Breast epithelium (tissue), 4 donors: ENCODE measurements at places on chromosomes 6 and 20.

DNA sequence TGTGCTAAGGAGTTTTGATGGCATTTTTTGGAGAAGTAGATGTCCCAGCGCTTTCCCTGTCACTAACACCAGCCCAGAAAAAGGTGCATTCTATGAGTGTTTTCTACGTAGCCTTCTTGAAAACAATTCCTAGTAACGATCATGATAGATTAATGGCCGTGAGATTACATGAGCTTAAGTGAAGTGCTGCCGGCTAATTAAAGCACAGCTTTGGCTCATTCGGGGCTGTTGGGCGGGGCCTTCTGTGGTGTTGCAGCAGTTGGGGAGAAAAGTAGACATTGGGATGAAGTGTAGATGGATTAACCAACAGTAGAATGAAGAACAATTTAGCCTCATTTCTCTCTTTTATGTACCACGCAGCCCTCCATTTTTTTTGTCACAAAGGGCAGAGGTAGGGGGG is 20.8 kb upstream of the TRAF3IP2 start:
- DNase-seq: no peak

DNA sequence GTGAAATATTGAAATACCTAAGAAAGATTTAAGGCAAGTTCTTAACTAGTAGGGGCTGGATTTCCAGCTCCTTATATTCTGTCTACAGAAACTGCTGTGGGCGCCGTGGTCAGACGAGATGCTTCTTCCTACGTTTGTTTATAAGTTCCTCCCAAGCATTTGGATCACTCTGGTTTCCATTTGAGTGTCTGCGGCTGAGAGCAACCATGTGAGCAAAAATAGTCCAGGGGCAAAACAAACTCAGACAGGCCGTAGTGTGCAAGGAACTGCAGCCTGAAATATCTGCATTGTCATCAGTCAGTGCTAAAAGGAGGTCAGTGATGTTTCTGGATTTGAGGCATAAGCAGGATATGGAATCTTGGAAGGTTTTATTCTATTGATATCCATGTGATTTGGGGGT is 485.9 kb upstream of the JAG1 start:
- no peak for DNase-seq

- DNase-seq: no peak
These were observed 25.7 kb downstream of the ZDHHC14 start for GRCh38 chr6:157406661-157407060.

DNA sequence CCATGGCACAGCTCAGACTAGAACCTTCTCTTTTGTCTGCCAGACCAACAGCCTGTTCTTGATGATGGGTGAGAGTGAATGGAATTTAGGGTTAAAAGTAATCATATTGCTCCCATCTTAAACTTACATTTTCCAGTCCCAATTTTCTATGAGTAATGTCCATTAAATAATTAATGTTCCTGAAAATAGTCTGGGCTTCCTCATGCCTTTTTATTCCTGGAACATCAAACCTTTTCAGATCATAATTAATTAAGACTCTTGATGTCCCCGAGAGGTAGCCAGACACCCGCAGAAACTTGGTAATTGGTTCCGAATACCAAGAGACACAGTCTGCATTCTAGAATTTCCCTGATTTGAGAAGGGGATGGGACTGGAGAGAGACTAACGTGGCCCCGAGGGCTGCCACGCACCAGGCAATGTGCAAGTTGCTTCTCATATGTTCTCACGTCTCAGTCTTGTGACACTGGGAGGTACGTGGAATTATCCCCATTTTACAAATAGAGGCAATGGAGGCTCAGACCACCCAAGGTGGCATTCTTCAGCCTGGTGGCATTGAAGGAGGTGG is 78.6 kb upstream of the TOX2 start:
- DNase-seq: no peak

GRCh38 chr6:137737836-137738596 is 129.0 kb upstream of the TNFAIP3 start:
- DNase-seq: no peak

DNA sequence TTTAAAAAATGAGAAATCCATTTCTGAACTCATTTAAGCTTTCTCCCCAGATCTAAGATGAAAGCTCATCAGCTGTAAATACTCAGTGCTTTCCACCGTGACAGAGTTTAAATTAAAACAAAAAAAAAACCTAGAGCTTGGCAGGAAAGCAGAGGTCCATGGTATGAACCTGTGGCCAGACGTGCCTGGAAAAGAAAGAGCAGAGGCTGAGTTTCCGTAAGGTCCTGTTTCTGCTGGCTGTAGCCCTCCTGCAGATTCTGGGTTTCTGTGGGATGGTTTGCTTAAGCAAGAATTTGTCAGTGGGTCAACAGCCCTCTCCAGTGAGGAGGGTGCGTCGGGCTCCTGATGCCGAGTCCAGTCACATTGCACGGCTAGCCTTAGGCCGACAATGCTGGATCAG is 383.2 kb downstream of the SAMD5 start:
- no peak for DNase-seq

DNA sequence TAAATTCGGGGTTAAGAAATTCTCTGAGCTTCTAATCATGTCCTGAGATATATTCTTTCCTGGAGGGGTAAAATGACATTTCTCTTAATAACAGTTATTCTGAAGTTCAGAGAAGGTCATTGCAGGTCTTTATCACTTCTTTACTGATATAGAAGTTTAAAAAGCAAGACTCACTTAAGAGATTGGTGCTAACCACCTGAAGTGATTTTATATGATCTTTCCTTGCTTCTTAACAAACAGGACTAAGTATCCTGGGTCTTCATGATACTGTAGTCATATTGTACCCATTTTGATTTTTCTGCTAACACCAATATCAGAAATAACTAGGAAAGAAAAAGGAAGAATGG is 39.3 kb upstream of the PRDM1 start:
- no peak for DNase-seq

- no peak for DNase-seq
These were observed 45.8 kb upstream of the PNRC1 start for GRCh38 chr6:89034586-89035251.

GRCh38 chr6:16132909-16133308 is 4.0 kb downstream of the MYLIP start:
- no peak for DNase-seq

- DNase-seq: no peak
These were observed 27.8 kb upstream of the SCUBE3 start for GRCh38 chr6:35185971-35186370.

- DNase-seq: no peak
These were observed 84.9 kb downstream of the CDC5L start for GRCh38 chr6:44472250-44472945.

DNA sequence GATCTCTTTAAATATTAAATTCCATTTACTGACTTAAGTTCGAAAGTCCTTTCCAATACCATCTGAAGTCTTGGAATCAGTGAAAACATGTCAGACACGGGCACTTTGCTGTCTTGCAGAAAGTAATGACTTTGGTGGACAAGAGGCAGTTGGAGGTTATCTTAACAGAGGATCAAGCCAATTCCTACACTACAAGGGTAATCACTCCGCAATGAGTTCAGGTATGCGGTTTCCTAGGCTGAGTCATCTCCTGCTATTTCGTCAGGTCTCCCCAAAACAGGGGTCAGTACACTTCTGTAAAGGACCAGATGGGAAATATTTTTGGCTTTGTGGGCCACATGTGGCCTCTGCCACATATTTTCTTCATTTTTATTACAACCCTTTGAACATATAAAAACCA is 656.6 kb downstream of the KIF16B start:
- DNase-seq: no peak

- no peak for DNase-seq
These were observed 26.3 kb downstream of the C6orf89 start for GRCh38 chr6:36912030-36912454.

- no peak for DNase-seq
These were observed 121.4 kb downstream of the REV3L start for GRCh38 chr6:111361648-111362047.

- DNase-seq: no peak
These were observed 362.7 kb upstream of the IMPG1 start for GRCh38 chr6:76435174-76435573.

GRCh38 chr6:110255211-110255750 is 75.1 kb downstream of the CDC40 start:
- no peak for DNase-seq

DNA sequence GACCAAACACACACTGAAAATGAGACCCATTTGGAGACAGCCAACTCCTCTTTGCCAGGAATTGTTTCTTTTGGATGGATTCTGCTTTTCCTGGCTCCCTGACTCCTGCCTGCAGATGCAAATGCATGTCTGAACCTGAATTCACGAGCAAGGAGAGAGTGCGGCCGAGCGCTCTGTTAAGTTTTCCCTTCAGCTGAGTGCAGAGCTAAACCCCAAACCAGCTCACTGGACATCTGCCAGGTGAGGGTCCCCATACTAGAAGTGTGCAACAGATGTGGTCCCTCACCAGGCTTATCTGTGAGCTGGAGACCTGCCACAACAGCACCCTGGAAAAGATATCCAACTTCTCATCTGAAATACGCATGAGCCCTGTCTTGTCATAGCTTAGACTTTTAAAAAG is 59.0 kb downstream of the CD164 start:
- DNase-seq: no peak

DNA sequence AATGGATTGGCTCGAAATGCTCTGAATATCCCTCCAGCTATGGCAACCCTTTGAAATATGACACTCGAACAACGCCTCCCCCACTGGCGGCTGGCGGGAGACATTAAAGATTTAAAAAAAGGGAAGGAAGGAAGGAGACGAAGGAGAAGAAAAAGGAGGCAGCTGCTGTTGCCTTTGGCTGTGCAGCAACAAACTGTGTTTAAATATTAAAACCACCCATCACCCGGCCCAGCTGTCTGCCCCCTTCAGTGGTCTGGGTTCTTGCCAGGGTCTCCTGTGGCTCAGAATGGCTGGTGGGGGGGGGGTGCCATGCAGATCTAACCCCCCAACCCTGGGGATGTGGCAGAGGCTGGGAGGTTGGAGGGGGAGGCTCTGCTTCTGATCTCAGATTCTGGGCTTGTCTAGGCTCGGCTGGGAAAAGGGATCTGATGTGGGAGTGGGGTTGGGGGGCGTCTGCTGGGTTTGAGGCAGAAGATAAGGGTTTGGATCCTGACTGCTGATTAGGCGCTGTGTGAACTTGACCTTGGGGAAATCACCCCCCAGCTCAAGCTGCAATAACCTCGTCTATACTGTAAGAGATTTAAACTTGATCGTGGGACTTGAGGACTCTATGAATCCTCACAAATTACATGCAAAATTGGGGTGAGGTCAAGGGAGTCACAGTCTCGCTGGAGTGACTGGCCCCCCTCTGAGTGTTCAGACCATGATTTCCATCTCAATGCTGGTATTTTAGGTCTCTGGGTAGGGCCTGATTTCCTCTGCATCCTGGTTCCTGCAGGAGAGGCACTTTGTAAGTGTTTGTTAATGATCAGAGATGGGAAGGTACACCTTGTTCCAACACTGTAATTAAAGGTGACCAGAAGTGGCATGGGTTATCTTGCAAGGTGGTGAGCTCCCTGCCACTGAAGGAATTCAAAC is 40.3 kb upstream of the BLCAP start:
- no peak for DNase-seq

GRCh38 chr20:41224281-41224680 is 86.9 kb downstream of the PLCG1 start:
- no peak for DNase-seq

- DNase-seq: no peak
These were observed 57.6 kb upstream of the REV3L start for GRCh38 chr6:111540681-111541025.

- DNase-seq: no peak
These were observed 73.5 kb downstream of the AKAP7 start for GRCh38 chr6:131208787-131209186.

GRCh38 chr6:47135772-47136171 is 93.6 kb upstream of the ADGRF1 start:
- DNase-seq: no peak

DNA sequence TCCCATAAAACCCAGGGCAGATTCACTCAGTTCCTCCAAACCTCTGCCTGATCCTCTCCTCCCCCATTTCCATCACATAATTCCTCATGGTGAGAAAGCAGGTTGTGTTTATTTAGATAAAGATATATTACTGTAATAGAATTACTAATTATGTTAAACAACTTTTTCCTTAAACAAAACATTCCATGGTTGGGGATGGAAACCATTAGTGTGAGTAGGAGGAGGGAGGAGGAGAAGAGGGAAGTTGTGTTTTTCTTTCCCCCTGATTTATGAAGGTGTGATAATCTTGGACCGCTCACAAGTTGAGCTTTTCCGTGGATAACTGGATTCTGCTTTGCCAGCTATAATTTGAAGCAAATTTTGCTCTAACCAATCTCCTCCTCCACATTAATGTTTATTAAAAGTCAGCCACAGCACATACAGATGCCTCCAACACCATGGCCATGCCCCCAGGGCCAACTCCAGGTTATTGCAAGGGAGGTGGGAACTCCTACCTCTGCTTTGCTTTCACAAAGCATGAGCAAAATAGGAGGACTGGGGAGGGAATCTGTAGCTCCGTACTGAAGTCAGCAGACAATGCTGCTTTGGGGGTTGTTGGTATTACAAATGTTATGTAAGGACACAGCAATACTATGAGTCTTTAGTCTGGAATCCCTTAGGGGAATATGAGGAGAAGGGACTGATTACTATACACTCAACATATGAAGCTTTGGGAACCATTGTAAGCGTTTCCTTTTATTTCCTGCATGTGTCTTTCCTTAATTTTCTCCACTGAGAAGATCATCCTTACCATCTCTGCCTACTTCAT is 542.0 kb downstream of the DHX35 start:
- no peak for DNase-seq

- no peak for DNase-seq
These were observed 247.7 kb upstream of the PMEPA1 start for GRCh38 chr20:57957411-57958049.

DNA sequence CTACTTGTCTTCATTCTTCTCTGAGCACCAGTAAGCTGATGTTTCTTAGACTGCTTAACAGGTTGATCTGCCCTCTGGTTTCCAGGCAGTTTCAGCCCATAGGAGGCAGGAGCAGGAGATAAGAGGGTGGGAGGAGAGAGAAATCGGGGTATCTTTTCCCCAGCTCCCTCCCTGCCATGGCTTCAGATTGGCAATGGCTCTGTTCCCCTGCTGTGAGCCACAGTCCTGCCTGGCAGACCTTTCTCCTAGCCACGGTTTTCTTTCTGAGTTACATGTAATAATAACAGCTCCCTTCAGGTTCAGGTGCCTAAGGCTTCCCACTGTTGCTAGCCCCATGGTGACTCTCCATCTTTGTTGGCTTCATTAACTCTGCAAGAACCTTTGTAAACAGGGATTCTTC is 115.3 kb downstream of the CD83 start:
- DNase-seq: no peak

GRCh38 chr6:20778459-20778858 is 244.2 kb downstream of the CDKAL1 start:
- no peak for DNase-seq

GRCh38 chr6:117783279-117783678 is 108.0 kb downstream of the NUS1 start:
- DNase-seq: no peak
